CD4-positive, alpha-beta T cell treated with Interleukin-6 at 100 ng/mL for 8 hours (primary cell): ENCODE measurements at places on chromosomes 1 and 21.
A peak's percentile ranks its signal among the peaks of the same experiment; 100 is the strongest.

GRCh38 chr21:32768530-32768929, 3.0 kb downstream of the PAXBP1 start:
- no peak for DNase-seq

GRCh38 chr21:32966120-32966519, 59.6 kb upstream of the OLIG2 start:
- no peak for DNase-seq

- DNase-seq: no peak
These were observed 368.7 kb upstream of the ADGRL2 start for GRCh38 chr1:81432059-81432458.

- no peak for DNase-seq
These were observed 192.1 kb downstream of the DUSP10 start for GRCh38 chr1:221549815-221550214.

GRCh38 chr1:6282577-6283270, 21.8 kb upstream of the GPR153 start:
- DNase-seq: no peak

- no peak for DNase-seq
These were observed 127.8 kb downstream of the HS2ST1 start for GRCh38 chr1:87042111-87042811.

GRCh38 chr1:3500265-3500835, 45.9 kb downstream of the ARHGEF16 start:
- DNase-seq: no peak

DNA sequence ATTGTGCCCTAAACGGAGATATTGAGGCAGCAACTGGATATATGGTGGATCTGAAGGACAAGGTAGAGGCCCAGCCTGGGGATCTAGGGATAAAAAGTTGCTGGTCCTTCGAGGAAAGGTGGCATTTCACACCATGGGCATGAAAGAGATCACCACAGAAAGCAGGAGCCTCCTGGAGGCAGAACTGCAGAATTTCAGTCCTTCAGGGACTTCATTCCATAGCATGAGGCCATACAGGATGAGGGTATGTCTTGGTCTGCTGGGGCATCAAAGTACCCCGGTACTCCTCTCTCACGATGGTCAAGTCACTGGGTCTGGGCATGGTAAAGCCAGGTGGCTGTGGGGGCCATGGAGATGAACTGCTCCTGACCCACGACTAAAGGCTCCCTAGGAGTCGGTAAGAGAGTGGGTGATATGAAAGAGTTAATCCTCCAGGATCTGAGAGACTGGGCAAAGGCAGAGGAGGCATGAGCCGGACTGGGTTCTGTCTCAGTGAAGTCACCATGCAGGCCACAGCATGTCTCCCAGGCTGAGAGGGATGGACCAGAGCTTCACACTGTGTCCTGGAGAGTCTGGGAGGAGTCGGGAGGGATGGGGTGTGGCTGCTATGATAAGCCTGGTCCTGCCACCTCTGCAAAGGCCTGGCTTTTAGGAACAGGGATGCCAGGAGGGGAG, 5.8 kb upstream of the SPRR5 start:
- no peak for DNase-seq

DNA sequence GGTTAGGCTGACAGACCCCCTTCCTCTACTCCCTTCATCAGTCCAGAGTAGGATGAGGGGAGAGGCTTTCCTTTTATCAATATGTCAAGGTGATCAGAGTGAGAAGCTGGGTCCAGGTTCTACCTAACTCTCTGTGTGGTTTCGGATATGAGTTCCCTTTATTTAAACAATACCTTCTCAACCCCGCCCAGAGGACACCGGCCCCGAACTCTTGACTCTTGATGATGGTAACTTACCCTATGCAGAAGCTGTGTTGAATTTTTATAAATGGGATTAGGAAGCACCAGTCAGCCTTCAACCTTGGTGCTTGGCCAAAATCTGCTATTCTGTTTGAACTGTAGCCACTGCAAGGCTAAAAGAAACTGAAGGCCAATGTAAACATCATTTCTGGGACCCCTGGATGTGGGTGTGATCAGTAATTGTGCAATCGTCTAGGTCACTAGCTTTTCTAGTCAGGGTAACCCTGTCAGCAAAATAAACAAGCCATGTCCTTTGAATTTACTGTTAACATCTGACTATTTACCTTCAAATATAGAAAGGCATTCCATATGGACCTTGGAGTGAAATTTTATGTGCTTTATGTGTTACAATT, 398.3 kb downstream of the SEC16B start:
- no peak for DNase-seq

GRCh38 chr1:84936116-84936810, 43.3 kb upstream of the LPAR3 start:
- DNase-seq: peak; percentile 62

- no peak for DNase-seq
These were observed 270.6 kb downstream of the NFIA start for GRCh38 chr1:61352845-61353435.

- DNase-seq: peak; percentile 36
These were observed 2.0 kb downstream of the HNRNPU start for GRCh38 chr1:244862354-244862698.

DNA sequence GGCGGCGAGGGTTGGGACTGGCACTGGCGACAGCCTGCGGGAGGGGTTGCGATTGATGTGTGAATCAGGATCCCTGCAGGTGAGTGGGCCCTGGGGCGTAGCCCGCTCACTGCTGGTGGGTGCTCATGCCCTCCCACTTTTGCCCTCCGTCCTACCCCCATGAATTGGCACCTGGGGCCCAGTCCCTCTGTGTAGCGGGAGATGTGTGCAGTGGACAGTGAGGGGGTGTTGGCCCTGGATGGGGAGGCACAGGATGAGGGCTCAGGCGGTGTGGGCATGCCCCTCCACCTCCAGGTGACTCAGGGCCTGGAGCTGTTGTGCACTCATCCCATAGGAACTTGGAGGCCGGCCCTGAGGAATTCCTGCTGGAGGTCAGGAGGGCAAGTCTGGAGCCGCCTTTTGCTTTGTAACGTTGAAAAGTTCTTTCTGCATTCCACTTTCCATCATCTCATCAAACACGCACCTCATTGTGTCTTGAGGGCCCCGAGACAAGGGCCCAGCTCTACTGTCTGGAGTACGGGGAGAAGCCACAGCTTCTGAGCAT, 3.0 kb downstream of the PEAR1 start:
- DNase-seq: no peak

DNA sequence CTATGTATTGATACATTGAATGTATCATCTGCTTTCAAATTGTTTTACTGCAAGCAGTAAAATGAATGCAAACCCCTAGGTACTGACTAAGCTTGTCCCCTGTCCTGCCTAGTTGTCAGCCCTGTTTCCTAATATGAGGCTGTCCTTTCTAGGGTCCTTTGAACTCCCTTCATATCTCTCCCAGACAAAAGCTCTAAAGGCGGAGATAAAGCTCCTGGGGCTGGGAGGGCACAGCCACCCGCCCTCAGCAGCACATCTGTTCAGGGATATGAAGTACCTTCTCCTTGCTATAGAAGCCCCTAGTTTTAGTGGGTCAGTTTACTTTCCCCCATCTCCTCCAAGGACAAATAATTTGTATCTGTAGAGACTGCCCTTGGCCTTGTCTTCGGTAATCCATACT, 93.1 kb upstream of the ETS2 start:
- no peak for DNase-seq

DNA sequence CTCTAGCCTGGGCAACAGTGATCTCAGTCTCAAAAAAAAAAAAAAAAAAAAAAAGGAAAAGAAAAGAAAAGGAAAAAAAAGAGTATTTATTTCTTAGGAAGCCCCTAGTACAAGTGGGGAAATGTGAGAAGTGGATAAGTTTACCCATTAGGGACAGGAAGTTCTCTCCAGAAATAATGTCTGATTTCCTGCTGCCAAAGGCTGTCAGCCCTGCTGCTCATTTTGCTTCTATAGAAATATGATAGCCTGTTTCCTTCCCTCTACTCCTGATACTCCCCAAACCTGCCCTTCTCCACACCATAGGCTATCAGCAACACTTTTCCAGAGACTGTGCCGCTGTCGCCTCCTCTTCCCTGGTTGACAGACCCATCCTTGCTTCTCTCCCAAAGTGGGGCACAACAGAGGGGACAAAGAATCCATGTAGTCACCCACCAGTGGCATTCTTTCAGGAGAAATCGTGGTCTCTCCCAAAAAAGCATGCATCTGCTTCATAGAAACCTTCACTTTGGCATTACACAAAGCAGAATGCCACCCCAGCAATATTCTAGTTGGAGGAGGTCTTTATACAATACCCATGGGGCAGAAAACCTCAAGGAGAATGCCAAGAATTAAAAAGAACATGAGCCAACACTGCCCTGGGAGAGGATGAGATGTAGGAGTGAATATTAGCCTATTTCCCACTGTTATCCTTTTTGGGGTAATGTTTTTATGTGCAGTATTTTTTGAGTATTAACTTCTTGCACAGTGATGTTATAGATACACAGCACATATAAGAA, 166.3 kb upstream of the NR5A2 start:
- DNase-seq: no peak

DNA sequence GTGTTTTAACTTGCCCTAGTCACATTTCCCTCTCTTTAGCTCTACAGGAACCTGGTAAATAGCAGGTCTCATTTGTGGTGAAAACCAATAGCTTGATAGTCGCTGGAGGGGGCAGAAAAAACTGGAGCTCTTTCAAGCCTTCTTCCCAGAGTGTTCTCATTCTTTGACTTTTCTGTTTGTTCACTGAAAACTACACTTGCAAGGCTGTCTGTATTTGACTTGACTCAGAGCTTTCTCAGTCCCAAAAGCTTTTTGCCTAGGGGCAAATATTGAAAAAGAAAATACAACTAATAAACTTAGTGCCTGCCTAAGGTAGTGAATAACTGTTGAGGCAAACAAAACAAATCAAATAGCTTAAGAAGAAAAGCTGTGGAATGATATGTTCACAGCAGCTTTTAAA, 217.1 kb upstream of the CHRM3 start:
- no peak for DNase-seq

GRCh38 chr1:162565460-162565859, 3.9 kb downstream of the UAP1 start:
- DNase-seq: no peak

DNA sequence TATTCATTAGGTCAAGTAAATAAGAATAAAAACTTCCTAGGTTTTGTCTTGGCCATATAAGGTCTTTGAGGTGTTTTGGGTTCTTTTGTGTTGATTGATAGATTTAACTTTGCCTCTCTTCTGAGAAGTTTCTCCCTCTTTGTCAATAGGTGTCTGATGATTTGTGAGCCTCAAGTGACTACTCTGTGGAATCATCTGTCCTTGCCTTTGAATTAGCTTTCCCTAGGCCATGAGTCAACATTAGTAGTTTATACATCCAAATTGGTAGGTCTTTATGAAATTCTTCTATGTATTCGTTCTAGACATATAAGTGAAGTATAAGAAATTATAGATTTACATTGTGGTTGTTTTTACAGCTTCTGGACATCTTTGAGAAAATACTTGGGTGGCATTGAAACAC, 864.4 kb downstream of the USP25 start:
- no peak for DNase-seq

DNA sequence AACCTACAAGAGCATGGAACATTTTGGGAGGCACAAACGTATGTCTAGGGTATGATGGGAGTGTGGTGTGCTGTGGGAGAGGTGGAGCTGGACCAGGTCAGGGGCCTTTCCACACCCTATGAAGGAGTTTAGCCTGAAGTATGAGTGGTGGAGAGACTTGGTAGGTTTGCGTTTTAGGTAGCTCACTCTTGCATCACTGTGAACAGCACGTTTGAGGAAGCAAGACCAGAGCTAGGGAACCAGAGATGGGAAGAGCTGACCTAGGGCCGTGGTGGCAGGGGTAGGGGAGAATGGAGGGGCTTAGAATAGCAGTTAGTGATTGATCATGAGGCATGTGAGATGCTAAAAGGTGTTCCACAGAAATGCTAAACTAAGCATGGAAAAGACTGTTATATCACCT, 25.1 kb upstream of the ZFP69B start:
- DNase-seq: no peak

DNA sequence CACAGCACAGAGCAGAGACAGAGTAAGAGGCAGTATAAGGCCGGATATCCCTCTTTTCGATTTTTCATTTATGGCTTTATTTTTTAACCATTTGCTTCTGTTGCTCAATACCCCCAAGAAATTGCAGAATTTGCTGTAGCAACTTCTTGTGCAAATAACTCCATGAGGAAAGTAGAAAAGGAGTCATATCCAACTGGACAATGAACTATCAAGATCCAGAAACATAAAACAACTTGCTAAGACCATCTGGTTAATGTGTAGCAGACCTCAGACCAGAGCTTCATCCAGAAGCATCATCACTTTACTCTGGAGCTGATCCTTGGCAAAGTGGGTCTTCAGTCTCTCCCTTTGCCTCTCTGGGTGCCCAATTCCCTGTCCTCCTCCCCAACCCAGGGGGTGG, 45.9 kb downstream of the ZNF697 start:
- no peak for DNase-seq

DNA sequence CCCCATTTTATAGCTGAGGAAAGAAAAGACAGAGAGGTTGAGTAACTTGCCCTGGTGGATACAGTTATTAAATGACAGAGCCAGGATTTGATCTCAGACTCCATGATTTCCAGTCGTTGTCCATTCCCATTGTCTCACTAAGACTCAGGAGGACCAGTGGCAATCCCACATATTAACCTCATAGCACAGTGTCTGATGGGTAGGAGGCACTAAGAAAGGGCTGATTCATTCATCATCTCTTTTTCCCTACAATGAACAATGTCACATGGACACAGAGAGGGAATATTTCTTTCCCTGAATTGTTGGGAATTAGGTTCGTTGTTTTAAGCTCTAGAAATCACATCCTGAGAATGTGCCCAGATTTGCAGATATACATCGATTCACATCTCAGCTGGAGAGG, 99.9 kb downstream of the PBX1 start:
- DNase-seq: no peak

GRCh38 chr1:159828176-159828575, 1.5 kb downstream of the SLAMF8 start:
- DNase-seq: no peak

DNA sequence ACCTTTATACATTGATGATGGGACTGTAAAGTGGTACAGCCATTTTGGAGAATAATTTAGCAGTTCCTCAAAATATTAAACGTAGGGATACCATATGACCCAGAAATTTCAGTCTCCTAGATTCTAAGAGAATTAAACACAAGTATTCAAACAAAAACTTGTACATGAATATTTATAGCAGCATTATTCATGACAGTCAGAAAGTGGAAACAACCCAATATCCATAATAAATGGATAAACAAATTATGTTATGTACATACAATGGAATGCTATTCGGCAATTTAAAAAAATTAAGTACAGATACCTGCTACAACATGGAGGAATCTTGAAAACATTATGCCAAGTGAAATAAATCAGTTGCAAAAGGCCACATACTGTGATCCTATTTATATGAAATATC, 16.9 kb upstream of the DDX59 start:
- DNase-seq: no peak

DNA sequence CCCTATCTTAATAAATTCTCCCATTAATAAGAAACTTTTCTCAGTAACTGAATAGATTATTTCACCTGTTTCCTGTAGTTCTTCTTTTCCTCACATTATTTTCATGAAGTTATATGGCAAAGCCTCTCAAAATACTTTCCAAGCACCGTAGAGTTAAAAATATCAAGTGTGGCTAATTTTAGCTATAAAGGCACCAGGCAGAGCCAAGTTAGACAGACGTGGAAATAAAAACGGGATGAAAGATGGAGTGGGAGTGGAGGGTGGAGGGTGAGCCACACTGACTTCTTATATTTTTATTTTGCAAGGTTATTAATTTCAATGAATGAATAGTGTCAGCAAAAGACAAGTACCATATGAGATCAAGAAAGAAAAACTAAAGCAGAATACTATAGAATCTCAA, 71.7 kb downstream of the ENAH start:
- DNase-seq: no peak

- DNase-seq: no peak
These were observed 23.0 kb upstream of the PLEKHA6 start for GRCh38 chr1:204382714-204383083.
